ENCODE measurements at places on chromosomes 13 and 19.
A peak's percentile ranks its signal among the peaks of the same experiment; 100 is the strongest.

DNA sequence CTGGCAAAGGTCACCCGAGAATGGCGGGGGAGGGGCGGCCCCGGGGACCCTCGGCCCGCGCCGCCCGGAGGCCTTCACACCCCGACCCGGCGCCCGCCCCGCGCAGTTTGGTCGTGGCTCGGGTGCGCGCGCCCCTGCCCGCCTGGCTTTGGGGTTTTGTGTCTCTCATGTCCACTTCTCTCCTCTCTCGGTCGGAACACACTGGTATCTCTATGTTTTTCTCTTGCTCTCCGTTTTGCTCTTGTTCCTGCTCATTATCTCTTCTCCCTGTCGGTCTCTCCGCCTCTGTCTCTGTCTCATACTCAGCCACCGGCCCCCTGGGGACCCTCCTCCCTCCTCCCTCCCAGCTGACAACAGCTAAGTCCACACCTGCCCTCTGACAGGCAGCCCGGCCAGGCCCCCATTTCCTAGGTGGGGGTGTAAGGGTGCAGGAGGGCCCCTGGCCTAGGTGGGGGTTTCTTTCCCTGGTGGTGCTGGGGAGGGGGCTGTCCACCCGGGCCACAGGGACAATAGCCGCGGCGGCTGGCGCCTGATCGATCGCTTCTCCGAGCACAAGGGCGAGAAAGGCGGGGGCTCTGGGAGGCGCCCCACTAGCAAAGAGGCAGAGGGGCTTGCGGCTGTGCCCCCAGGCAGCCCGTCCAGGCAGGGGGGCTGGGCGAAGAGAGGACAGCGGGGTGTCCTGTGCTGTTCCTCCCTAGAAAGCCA, 2.3 kb downstream of the ONECUT3 start:
- no peak for DNase-seq

- peak; percentile 97 for DNase-seq
Measured at GRCh38 chr19:20661150-20661819, at the start of gene ZNF626. Gene ZNF626 (minus strand): TSS chr19:20661571. CDS start chr19:20661446, 125 bp downstream.

DNA sequence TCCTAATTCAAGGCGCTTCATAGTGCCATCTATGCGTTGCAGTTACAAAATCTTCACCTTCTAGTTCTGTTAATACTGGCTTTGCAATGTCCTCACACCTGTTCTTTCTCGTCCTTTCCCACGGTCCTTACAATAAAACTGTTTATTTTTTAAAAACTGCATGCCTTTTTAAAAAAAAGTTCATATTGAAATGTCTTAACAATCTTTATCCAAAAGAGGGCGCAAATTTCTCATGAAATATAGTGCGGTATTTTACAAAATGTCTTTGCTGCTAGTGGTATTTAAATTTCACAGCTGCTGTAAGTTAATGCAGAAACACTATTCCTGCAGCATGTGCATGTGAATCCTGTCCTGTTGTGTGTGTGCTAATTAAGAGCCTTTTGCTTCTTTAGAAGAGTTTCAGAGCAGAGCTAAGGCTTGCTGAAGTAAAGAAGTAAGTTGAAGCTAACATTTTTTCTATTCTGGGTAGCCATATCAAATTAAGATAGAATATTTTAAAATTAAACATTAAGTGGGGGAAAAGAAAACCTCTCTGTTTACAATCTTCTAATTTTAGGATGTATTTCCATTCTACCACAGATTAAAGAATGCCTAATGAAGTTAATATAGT, 15.8 kb upstream of the CLDN10 start:
- no peak for DNase-seq

- no peak for DNase-seq
Measured at GRCh38 chr19:5823579-5824281, 15.8 kb downstream of the FUT6 start.

GRCh38 chr19:8020681-8021080, 15.2 kb upstream of the ELAVL1 start:
- no peak for DNase-seq

- peak; percentile 50 for DNase-seq
Measured at GRCh38 chr13:39603424-39603947, 493 bp upstream of the LHFPL6 start.

- no peak for DNase-seq
Measured at GRCh38 chr13:51058461-51059167, 52.5 kb downstream of the C13orf42 start.

DNA sequence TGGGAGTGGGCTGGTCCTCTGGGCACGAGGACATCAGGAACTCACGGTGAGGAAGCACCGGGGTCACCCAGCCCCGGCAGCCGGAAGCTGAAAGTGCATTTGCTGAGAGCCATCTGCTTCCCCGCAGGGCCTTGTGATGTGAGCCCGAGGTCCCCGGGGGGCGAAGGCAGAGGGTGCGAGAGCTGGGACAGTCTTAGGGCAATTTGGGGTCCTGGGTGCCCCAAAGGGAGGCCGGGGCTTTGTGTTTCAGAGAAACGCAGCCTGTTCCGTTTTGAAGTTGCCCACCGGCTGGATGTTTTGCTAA, 4.8 kb downstream of the F2RL3 start:
- no peak for DNase-seq

DNA sequence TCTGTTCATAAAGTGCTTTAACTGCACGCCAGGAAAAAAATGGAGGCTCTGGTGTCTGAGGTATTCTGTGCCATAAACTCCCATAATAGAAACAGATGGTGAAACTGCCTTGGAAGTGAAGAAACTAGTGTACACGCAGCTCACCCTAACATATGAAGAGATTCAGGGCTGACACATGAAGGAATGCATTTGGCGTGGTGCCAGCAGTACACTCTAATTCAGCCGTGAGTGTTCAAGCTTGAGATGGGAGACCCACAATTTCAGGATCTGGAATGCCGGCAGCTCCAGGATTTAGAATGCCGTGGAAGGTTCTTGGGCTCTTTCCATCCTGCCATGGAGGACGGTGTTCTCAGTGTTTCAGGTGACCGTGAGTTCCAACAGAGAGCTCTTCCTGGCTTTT, 478.4 kb downstream of the TSHZ3 start:
- peak; percentile 69 for DNase-seq

GRCh38 chr13:65499256-65499655, 1730.9 kb downstream of the PCDH9 start:
- DNase-seq: no peak

- peak; percentile 46 for DNase-seq
Measured at GRCh38 chr13:46345398-46345797, 41.7 kb downstream of the RUBCNL start.

- no peak for DNase-seq
Measured at GRCh38 chr19:23810496-23810895, 51.8 kb upstream of the ZNF681 start.

GRCh38 chr13:108983273-108983672, 353.9 kb downstream of the MYO16 start:
- DNase-seq: no peak

GRCh38 chr19:33804021-33804799, 7.5 kb downstream of the KCTD15 start:
- DNase-seq: no peak

GRCh38 chr19:1767464-1767933, 14.2 kb downstream of the ONECUT3 start:
- peak; percentile 60 for DNase-seq

- DNase-seq: no peak
Measured at GRCh38 chr13:48624858-48625257, 28.9 kb upstream of the CYSLTR2 start.

DNA sequence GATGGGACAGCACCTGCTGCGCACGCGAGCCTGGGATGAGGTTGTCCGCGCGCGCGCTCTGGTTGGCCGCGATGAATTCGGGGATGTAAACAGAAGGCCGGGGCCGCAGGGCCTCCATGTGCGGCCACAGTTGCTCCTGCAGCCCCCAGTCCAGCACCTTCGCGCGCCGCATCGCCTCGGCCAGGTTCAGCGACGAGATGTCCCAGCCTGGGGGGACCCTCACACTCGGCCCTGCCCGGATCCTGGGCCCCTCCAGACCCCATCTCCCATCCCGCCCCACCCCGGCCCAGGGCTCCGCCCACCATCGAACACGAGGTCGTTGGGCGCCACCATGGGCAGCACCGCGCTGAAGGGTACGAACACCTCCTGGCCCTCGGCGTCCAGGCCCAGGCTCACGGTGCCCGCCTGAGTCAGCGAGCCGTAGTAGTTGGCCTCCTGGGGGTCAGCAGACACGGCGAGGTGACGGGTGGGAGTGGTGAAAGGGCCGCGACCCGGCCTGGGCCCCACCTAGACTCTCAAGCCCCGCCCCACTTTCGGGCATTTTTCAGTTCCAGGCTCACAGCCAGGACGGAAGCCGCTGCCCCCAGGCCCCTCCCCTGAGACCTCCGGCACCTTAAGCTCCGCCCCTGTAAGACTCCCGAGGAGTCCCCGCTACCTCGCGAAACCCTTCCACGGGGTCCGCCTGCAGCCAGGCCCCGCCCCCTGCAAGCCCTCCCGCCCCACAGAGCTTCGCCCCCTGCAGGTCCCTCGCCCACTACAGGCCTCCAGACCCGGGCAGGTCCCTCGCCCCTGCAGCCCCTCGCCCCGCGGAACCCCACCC, 1.1 kb downstream of the ISYNA1 start:
- peak; percentile 89 for DNase-seq

GRCh38 chr13:109212650-109213049, 573.7 kb downstream of the IRS2 start:
- DNase-seq: no peak

- no peak for DNase-seq
Measured at GRCh38 chr13:50144246-50145160, 129.3 kb downstream of the KCNRG start.

DNA sequence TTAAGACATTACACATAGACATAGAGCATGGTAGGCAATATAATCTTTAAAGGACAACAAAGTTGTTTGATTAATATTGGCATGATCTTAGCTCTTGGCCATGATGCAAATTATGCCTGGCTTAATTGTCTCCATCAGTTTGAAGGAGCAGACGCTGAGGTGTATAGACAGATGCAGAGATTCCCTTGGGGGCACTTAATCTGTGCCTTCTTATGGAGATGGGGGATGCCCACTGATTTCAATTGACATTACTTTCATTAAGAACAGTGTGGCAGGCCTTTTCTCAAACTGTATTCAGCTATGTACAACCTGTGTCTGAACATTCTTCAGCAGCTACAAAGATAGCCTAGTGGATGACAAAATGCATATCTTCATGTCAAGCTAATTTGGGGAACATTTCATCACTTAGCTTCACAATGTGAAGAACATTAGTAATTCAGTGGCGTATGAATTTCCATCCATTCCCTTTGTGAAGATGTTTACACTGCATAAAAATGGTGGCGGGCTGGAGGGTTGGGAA, 85.3 kb upstream of the MYCBP2 start:
- no peak for DNase-seq

DNA sequence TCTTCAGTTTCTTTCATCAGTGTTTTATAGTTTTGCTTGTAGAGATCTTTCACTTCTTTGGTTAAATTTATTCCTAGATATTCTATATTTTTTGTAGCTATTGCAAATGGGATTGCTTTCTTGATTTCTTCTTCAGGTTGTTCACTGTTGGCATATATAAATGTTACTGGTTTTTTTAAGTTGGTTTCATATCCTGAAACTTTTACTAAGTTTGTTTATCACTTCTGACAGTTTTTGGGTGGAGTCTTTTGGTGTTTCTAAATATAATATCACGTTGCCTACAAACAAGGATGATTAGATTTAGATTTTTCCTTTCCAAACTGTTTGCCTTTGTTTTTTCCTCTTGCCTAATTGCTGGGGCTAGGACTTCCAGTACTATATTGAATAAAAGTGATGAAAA, 109.7 kb downstream of the PAN3 start:
- no peak for DNase-seq

Data from left hindlimb (tissue), 1 donor.